ENCODE measurements at places on chromosomes 12 and 14.
A peak's percentile ranks its signal among the peaks of the same experiment; 100 is the strongest.

DNA sequence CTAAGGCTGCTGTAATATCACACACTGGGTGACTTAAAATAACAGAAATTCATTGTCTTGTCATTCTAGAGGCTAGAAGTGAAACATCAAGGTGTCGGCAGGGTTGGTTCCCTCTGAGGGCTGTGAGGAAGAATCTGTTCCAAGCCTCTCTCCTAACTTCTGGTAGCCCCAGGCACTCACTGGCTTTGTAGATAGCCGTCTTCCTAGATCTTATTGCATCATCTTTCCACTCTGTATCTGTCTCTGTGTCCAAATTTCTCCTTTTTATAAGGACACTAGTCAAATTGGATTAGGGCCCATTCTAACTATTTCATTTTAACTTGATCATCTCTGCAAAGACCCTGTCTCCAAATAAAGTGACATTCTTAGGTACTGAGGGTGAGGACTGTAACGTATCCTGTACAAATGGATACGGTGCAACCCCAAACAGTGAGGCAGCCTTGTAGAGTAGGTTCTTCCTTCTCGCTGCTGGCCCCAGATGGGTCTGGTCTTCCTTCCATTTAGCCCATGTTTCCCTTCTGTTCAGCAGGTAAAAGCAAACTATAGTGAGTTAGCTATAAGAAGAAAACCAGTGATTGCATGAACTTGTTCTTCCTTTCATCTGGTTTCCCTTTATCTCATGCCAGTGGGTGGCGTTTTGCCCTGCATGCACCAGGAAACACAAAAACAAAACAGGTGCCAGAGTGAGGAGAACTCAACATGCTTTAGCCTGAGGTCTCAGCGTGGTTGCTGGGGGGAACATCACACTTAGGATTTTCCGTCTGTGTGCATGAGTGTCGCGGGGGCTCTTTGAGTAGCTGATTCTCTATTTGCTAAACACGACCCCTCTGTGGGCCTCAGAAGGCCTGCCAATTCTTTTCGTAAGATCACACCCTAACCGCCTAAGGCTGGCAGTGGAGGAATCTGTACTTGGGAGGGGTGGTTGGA is 19.5 kb downstream of the TTC9 start:
- DNase-seq, result no peak

DNA sequence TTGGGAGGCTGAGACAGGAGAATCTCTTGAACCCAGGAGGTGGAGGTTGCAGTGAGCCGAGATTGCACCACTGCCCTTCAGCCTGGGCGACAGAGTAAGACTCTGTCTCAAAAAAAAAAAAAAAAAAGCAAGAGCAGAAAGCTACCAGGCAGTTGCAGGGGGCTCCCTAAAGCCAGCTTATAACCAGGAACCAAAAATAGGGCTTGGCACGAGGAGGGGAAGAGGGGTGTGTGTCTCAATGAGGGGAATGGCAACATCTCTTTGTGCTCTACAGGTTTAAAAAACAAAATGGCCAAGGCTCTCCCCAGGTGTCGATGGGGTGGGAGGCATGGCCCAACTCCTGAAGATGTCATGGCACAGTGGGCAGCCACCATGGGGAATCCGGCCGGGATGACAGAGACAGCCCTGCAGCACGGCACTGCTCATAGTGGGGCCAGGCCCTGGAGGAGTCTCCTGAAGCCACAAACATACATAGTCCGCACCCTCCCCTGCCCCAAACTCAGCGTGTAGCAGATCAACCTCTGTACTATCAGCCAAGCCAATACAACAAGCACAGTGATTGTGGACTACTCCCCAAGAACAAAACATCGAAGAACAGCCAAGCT is 16.0 kb upstream of the EIF5 start:
- no peak for DNase-seq

- DNase-seq, result no peak
These were observed 12.1 kb upstream of the PNMA1 start for GRCh38 chr14:73726025-73726961.

DNA sequence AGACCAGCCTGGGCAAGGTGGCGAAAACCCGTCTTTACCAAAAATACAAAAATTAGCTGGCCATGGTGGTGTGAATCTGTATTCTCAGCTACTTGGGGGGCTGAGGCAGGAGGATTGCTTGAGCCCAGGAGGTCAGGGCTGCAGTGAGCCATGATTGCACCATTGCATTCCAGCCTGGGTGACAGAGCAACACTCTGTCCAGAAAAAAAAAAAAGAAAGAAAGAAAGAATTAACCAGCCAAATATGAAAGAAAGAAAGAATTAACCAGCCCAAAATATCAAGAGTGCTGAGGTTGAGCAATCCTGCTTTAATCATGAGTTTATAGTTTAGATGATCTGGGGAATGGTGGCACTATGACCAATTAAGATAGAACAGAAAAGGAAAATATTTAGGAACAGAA is 3.5 kb upstream of the ACTN1 start:
- no peak for DNase-seq

DNA sequence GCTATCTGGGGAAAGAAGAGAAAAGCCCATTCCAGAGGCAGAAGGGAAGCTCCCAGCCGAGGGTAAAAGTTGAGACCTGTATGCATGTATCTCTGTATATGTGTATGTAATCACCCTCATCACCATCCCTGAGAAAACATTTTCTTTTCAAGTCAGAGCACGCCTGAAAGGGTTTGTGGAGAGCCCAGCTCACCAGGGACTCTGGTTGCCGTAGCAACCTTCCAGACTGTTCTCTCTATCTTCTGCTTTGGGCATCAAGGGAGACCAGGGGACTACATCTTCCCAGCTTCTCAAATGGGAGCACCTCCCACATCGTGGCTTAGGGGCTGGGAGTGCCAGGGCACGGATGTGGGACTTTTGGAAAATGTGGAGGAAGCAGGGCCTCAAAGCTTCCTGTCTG is 93.5 kb downstream of the GALNT8 start:
- no peak for DNase-seq

GRCh38 chr14:82536566-82536965 is 1002.9 kb upstream of the SEL1L start:
- DNase-seq, result no peak

DNA sequence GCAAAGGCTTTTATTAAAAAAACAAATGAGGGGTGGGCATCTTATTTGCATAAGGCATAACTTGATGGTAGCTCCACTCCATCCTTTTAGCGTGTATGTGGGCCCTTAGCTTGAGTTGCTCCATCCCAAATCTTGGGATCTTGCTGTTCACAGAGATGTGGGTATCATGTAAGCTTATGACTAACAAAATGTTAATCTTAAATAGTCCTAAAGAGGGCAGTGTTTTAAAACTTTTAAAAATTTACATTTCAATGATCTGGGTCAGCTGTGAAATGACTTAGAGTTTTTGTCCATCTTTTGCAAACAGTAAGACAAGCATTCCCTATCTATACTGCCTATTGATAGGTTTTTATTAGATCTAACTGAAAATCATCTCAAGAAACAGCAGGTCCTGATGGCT is 86.0 kb downstream of the SLCO1A2 start:
- DNase-seq, result peak; percentile 3

DNA sequence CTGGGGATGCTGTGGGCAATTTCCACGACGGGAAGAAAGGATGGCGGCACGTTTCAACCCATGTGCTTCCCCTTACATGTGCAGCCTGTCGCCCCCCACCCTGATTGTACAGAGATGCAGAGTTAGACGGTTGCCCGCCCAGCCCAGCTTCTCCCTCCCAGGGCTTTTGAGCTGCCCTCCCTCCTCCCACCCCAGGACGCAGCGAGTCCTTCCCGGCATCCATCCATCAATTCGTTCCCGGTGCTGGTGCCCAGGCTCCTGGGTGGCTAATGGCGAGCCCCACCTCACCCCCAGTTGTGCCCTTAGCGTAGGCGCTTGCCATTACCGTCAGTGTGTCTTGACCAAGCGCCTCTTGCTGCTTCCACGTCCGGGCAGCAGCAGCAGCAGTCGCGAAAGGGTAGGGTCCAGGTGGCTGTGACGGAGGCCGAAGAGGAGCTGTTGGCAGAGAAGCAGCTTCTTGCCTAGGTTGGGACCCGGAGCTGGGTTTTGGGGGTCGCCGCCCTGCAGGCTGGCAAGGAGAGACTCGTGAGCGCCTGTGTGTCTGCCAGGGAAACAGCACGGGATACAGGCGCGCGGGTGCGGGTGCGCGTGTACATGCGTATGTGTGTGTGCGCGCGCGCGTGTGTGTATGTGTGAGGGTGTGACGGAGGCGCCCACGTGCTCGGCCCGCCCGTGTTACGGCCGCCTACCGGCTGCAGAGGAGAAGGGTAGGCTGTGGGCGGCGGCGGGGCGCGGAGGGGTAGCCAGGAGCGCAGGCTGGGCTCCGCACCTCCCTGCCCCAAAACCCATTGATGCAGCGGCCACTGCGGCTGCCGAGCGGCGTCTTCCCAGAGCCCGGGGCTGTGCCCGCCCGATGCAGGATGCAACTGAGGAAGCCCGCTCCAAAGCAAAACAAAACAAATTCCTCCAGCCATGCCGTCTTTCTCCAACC is at the start of gene SLC6A15:
TSS of gene SLC6A15 (minus strand) at position 602 of the 931 bp plus-strand sequence. CDS start 20,679 bp downstream, outside the sequence.
- peak; percentile 60 for DNase-seq

- no peak for DNase-seq
These were observed 10.5 kb downstream of the SNX6 start for GRCh38 chr14:34619471-34619870.

DNA sequence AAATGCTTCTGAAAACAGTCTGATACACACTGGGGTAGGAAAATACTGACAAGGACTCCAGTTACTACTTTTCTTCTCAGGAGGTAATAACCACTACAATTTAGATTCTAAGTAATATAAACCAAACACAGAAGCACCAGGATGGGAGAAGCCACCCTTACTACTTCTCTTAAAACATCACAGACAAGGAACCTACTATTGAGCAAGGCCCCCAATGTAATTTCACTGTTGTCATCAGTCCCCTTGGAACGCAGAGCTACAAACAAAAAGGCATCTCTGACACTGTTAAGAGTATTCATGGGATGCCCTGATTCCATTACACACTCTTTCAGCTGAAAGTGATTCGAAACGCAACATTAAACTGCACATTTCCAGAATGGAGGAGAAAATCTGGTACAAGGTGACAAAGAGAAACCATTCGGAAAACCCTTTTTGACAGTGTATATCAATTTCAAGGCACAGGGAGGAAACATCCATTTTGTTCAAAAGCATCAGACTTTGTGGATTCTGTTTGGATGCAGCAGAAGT is 185.9 kb downstream of the PPM1H start:
- DNase-seq, result no peak

GRCh38 chr14:69715725-69716477 is 51.0 kb upstream of the SRSF5 start:
- DNase-seq, result no peak

- no peak for DNase-seq
These were observed 18.9 kb downstream of the TMEM63C start for GRCh38 chr14:77200406-77200985.

DNA sequence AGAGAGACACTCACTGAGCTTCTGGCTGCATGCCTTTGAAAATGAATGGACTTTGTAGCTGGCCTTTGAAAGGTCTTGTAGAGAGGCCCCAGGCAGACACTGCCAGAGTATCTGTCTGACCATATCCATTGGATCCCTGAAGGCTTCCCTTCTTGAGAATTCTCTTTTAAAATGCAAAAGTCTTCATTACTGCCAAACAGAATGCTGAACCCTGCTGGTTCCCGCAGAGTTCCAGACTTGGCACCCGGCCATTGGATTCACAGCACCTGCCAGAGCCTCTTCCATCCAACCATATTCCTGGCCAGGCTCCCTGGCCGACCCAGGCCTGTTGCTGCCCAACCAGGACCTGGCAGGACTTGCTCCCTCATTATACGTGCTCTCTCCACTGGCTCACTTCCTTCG is 182.5 kb downstream of the GXYLT1 start:
- no peak for DNase-seq

- no peak for DNase-seq
These were observed 102.0 kb downstream of the SLC6A15 start for GRCh38 chr12:84810611-84811010.

- no peak for DNase-seq
These were observed 59.1 kb upstream of the NAP1L1 start for GRCh38 chr12:76143343-76144244.

DNA sequence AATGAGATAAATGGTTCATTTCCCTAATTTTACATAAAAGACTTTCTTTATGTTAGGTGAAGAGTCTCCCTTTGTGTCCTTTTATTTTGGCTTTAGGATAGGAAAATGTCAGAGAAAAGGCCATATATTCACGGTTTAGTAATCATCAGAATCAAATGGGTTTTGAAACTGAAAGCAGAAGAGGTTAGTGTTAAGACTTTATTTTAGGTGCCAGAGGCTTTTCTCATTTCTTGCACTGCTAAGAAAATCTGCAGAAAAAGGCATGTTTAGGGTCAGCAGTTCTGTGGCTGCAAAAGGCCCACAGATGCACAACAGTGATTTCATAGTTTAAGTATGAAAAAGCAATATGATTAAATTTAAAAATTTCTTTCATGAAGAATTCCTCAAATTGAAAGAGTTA is 80.4 kb upstream of the SINHCAF start:
- DNase-seq, result no peak

- peak; percentile 65 for DNase-seq
These were observed 124.4 kb upstream of the KRR1 start for GRCh38 chr12:75635606-75636444.

Data from HS-5 (cell line).